ENCODE measurements at places on chromosomes 4 and X.

- no peak for DNase-seq
Observed at GRCh38 chr4:78525559-78525958, 26.0 kb upstream of the ANXA3 start.

DNA sequence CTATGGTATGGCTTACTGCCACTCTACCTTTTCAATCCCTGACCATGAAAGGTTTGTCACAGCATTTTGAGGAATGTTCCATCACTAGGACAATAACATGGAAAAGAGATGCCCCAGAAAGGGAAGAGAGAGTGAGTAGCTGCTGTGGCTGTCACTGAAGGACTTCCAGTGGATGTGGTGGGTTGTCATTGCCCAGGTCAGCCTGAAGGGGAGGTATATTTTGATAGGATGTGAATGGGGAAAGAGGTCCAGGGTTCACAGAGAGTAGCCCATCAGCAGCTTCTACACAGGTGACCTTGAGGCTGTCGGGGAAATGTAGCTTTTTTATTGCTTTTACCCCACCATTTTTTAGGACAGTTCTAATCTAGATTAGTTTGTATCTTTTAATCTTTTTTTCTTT is 30.8 kb downstream of the MTM1 start:
- DNase-seq: no peak

DNA sequence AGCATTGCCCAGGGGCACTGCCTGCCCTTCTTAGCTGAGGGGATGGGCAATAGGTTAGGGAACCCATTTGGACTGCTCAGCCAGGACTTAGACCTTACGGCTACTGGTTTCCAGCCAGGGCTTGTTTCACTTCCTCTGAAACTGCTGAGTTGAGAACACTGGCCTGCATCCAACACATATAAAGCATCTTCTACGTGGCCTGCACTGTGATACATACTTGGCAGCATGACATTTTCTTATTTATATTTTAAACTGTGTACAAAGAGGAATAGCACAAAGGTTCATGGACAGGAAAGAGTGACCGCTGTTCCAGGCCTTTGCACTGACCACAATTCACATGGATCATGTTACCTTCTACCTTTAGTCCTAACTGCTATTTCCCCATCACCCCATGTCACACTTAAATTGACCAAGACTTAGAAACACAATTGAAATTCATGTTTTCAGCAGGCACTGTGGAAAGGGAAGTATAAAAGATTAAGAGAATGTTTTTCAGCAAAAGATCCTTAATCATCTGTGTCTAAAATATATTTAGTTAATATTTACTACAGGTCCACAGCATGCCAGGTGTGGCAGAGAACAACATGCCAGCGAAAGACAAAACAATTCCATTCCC is 43.7 kb downstream of the NLGN4X start:
- no peak for DNase-seq

GRCh38 chrX:154371017-154371788 is 3.2 kb downstream of the FLNA start:
- DNase-seq: peak; percentile 83

DNA sequence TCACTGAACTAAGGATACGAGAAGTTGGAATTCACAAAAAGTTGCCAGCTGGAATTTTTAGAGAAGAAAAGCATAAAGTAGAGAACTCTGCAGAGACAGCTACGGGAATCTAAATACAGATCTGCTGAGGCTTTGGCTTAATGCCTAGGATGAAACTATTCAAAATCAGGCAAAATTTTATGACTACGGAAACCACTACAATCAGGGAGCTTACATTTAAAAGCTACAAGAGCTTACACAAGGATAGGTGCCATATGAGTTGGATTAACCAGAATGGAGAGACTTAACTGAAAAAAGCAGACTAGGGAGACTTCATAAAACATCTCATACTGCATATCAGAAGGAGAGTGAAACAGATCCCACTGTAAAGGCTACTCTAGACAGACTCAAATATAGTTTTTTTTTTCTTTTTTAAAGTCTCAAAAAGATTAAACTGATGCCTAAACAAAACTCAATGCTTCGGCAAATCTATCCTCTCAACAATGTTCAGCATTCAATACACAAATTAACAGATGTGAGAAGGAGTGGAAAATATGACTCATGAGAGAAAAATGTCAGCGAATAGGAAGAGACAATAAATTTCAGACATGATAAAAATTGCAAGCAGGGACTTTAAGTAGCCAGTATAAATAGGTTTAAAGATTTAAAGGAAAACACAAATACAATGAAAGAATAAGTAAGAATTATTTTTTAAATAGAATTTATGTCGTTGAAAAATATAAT is 586.1 kb downstream of the FSTL5 start:
- no peak for DNase-seq

- DNase-seq: no peak
Observed at GRCh38 chr4:38873290-38873944, 5.8 kb downstream of the FAM114A1 start.

DNA sequence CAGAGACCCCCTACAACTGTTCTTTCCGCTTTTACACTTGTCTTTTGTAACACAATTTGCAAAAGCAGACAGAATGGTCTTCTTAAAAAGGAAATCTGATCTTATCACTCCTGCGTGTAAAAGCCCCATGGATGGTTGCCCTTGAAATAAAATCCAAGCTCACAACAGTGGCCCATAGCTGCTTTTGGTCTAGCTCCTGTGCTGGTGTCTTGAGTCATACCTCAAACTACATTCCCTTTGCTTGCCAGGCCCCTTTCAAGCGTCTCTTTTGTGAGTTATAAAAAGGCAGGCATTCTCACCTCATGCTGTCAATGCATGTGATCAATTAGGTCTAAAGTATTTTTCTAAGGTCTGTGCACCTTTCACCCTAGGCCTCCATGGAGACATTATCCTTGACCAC is 27.6 kb downstream of the HPGD start:
- DNase-seq: no peak

DNA sequence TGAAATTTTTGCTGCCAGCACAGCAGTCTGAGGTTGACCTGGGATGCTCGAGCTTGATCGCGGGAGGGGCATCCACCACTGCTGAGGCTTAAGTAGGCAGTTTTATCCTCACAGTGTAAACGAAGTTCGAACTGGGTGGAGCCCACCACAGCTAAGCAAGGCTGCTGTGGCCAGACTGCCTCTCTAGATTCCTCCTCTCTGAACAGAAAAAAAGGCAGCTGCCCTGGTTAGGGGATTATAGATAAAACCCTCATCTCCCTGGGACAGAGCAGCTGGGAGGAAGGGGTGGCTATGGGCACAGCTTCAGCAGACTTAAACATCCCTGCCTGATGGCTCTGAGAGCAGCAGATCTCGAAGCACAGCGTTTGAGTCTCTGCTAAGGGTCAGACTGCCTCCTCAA is 314.6 kb downstream of the STPG2 start:
- DNase-seq: no peak

- no peak for DNase-seq
Observed at GRCh38 chr4:159283696-159284095, 180.8 kb downstream of the RAPGEF2 start.

GRCh38 chr4:171588051-171588545 is 225.1 kb upstream of the GALNTL6 start:
- DNase-seq: no peak

- DNase-seq: no peak
Observed at GRCh38 chrX:16433021-16433420, 216.9 kb upstream of the S100G start.

Measured in T-helper 9 cell (primary cell).